NCI-H2029 (cell line): ENCODE measurements at places on chromosomes 2 and 18.

- no peak for DNase-seq
Observed at GRCh38 chr2:60496475-60496874, 57.0 kb downstream of the BCL11A start.

DNA sequence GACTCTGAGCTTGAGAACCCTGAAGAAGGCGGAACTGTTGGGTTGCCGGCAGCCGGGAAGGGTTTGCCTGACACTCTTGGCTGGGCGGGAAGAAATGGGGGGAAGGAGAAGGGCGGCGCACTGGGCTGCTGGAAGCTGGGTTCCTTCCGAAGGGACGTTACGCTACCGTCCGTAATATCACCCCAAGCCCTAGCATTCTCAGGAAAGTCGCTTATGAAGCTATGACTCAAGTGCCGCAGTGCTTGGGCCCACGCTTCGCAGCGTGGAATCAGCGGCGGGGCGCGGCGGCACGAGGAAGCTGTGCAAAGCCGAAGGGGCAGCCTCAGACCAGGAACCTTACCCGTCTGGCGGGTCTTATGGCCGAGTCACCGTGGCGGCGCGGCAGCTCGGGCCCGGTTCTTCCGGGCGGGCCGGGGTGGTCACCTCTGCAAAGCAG is 50.2 kb upstream of the SIGLEC15 start:
- no peak for DNase-seq

GRCh38 chr2:136131484-136131960 is 13.6 kb upstream of the CXCR4 start:
- DNase-seq = no peak

DNA sequence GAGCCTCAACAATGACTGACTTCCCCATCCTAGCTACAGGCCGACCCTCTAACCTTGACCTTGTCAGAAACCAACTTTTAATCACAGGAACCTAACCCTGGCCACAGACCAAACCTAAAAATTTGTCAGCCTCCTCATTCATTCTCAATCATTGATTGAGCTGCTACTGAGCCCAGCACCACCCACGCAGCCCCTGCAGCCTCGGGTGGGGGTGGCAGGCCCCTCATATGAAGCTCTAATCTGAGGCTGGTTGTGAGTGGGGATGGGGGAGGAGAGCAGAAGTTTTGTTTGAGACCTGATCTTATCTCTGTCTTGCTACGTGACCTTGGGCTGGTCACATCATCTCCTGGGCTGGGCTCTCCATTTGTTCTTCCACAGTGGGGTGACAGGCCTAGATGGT is 99.5 kb upstream of the EPAS1 start:
- DNase-seq = no peak

DNA sequence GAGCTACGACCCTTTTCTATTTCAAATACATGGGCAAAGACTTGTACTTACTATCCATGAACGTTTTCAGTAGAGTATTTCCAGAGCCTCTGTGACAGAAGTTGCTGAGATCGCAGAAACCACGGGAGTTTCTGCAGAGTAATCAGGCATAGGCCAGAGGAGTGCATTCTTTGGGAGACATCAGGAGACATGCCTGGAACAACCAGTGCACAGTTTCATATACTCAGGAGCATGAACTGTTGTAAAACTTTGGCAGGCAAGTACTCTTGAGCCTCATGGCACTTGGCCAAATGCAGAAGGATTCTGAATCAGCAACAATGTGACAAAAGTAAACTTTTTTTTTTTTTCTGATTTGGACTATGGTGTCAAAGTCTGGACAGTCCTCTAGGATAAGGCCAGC is 307.1 kb downstream of the GRB14 start:
- no peak for DNase-seq

- no peak for DNase-seq
Observed at GRCh38 chr2:37829616-37830395, 95.3 kb upstream of the RMDN2 start.

DNA sequence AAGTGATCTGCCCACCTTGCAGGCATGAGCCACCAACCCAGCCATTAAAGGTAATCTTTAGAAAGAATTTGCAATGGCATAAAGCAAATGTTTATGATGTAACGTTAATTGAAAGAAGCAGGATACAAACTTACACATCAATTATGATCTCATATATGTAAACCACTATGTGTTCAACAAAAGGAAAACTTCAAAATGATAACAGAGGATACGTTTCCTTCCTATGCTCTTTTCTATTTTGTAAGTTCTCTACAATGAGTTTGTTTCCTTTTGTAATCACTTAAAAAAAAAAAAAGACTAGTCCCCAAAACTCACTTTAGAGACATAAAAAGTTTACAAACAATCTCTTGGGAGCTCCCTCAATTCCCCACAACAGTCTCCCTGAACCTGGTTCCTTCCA is 1.4 kb downstream of the C2orf81 start:
- no peak for DNase-seq

DNA sequence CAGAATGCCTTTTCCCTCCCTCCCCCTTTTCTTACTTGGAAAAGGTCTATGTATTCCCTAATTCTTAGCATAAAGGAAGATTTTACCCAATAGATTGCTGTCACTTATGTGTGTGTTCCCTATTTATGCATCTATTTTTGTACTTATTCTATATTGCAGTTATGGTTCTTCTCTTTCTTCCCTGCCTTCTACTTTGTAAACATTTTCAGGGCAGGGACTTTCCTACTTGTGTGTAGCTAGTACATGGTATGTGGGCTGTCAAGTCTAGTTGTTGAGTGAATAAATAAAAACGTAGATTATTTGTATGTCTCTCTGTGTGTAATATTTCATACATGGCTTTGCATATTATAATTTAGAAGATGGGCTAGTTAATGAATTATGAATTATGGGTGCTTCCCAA is 45.3 kb downstream of the PSMD14 start:
- no peak for DNase-seq
